HepG2 (cell line): ENCODE measurements at places on chromosomes 5 and 9. TPM values are rescaled to one million over a fixed set of nuclear protein-coding genes. Genes with fewer than 3 reads are reported as not detected.

Gene CDX1
- total RNA-seq = not detected in 2 replicates

Gene ACTL7A
- total RNA-seq = not detected in 2 replicates

DNA sequence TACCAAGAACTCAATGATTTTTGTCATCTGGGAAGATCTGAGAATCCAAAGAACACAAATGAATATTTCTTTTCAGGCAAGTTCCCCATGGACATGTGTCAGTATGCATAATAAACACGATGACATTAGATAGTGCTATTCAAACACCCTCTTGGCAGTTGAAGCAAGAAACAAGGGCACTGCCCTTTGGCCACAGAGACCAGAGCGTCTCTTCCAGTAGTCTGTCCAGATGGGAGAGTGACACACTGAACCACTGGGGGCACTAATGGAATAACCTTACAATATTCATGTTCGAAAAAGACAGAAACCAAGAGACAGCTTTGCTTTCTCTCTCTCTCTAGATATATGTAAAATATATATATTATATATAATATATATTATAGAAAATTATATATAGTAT is 301.9 kb downstream of the CTNND2 start:
- peaks cover 33% of the 10 kb centered on the region for H3K4me1 ChIP-seq
- no peaks in the 10 kb centered on the region for H3K27me3 ChIP-seq
- H3K4me3 ChIP-seq = no peak overlapping the region

Gene DOCK8
- total RNA-seq = 0.38 and 0.63 TPM in 2 replicates

- no peaks in the 10 kb centered on the region for H3K4me1 ChIP-seq
- DNase-seq = no peak
- no peak overlapping the region for H3K4me3 ChIP-seq
- no peaks in the 10 kb centered on the region for H3K27me3 ChIP-seq
- H3K27ac ChIP-seq = no peak overlapping the region
- H3K36me3 ChIP-seq = no peaks in the 10 kb centered on the region
Measured at GRCh38 chr5:129245489-129245888, 150.9 kb downstream of the ISOC1 start.

- peaks cover 51% of the 10 kb centered on the region; the same call in 2 of the 3 replicates for H3K36me3 ChIP-seq
- no peak overlapping the region for H3K27ac ChIP-seq
- peaks cover 37% of the 10 kb centered on the region for H3K4me1 ChIP-seq
- DNase-seq = no peak
- no peak overlapping the region for H3K4me3 ChIP-seq
- no peaks in the 10 kb centered on the region for H3K27me3 ChIP-seq
Measured at GRCh38 chr9:136237486-136238341, 7.9 kb downstream of the QSOX2 start.

DNA sequence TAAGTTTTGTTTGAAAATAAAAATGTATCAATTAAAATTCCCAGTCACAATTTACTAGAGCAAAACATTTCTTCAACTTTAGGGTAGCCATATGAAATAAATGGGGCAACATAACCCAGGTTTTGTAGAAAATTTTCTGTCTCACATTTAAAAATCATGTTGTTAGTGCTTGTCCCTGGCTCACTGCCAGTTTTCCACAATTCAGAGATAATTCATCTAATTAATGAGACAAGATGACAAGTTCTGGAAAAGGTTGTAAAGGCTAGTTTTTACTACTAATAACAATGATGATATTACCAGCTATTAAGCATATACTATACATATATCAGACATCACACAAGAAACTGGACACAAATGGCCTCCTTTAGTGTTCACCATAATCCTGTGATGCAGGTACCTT is 45.9 kb downstream of the MEGF9 start:
- H3K4me3 ChIP-seq = no peak overlapping the region
- no peak overlapping the region for H3K27ac ChIP-seq
- DNase-seq = no peak
- no peaks in the 10 kb centered on the region for H3K27me3 ChIP-seq
- H3K36me3 ChIP-seq = no peaks in the 10 kb centered on the region
- peaks cover 27% of the 10 kb centered on the region for H3K4me1 ChIP-seq

Gene SYNPO
- total RNA-seq = 0.09 and 0.22 TPM in 2 replicates

GRCh38 chr9:132108728-132109127 is 29.1 kb upstream of the MED27 start:
- H3K4me3 ChIP-seq = no peak overlapping the region
- no peaks in the 10 kb centered on the region for H3K36me3 ChIP-seq
- H3K4me1 ChIP-seq = no peaks in the 10 kb centered on the region
- H3K27me3 ChIP-seq = no peaks in the 10 kb centered on the region
- H3K27ac ChIP-seq = no peak overlapping the region

- no peaks in the 10 kb centered on the region for H3K36me3 ChIP-seq
- H3K4me1 ChIP-seq = no peaks in the 10 kb centered on the region
- no peak overlapping the region for H3K4me3 ChIP-seq
- H3K27ac ChIP-seq = no peak overlapping the region
- DNase-seq = no peak
- 0 out of 3 replicates have a peak, but pooled peaks cover 7% of the 10 kb centered on the region for H3K27me3 ChIP-seq
Measured at GRCh38 chr9:114925672-114926071, 4.7 kb downstream of the TNFSF8 start.

- no peaks in the 10 kb centered on the region; the same call in 1 of the 2 replicates for H3K4me1 ChIP-seq
- no peaks in the 10 kb centered on the region; the same call in 1 of the 2 replicates for H3K27me3 ChIP-seq
- no peak overlapping the region for H3K27ac ChIP-seq
- DNase-seq = no peak
- H3K36me3 ChIP-seq = no peaks in the 10 kb centered on the region
Measured at GRCh38 chr5:33975852-33976251, 8.6 kb downstream of the SLC45A2 start.

Gene CD72
- 0.18 TPM in 1 of 2 replicates, not detected in the other for total RNA-seq

DNA sequence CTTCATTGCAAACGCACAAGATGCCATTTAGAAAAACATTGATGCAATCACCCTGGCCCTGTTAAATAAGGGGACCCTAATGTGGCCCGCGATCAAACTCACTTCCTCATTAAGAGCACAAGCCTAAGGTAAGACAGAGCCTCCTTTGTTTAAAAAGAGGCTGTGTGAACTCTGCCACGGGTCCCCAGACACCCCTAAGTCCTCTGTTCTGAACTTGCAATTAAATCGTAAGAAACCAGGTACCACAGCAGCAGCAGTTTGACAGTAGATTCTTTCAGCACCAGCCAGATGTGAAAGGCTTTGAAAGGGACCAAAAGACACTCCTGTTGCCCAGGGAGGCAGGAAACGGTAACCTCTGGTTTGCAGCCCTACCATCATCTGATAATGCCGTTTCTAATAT is 346.3 kb downstream of the TMEM167A start:
- peak; percentile 19 for DNase-seq
- H3K4me1 ChIP-seq = peaks cover 29% of the 10 kb centered on the region
- no peaks in the 10 kb centered on the region for H3K27me3 ChIP-seq
- no peaks in the 10 kb centered on the region for H3K36me3 ChIP-seq

Gene FBP2
- total RNA-seq = not detected in 2 replicates

DNA sequence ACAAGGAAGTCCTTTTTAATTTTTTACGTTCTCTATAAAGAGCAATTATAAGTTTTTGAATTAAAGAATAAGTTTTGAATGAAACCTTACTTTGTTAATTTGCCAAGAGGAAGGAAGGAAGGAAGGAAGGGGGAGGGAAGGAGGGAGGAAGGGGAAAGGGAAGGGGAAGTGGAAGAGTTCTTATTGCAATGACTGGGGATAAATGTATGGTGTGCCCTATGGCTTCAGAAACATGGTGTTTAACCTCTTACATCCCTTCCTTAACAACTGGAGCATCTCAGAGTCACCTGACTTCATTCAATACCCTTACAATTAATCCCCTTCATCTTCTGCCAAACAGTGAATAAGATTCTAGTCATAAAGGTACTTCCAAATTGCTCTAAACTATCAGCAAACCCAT is 16.0 kb downstream of the CEMIP2 start:
- peaks cover 63% of the 10 kb centered on the region for H3K4me1 ChIP-seq
- H3K4me3 ChIP-seq = no peak overlapping the region
- H3K36me3 ChIP-seq = peaks cover 6% of the 10 kb centered on the region
- no peak overlapping the region for H3K27ac ChIP-seq
- no peak for DNase-seq

- no peaks in the 10 kb centered on the region for H3K36me3 ChIP-seq
- DNase-seq = no peak
- H3K27me3 ChIP-seq = no peaks in the 10 kb centered on the region
- no peaks in the 10 kb centered on the region for H3K4me1 ChIP-seq
- H3K4me3 ChIP-seq = no peak overlapping the region
Measured at GRCh38 chr5:135073761-135074345, 39.8 kb upstream of the PITX1 start.

DNA sequence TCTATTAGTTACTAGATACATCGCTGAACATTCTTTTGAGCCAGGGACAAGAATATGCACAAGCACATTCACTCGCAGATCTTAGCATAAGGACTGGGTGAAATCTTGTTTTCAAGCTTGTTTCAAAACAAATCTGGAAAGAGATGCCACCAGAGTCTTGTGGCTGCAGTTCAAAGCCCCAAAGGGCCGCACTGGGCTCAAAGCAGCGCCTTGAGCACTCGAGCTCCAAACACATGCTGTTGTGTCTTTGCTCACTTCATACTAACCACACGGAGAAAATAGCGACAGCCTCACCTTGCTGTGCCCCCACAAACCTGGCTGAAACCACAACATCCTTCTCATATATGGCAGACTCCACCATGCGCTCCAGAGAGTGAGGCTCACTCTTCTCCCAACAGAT is 34.2 kb upstream of the IL7R start:
- H3K4me3 ChIP-seq = no peak overlapping the region
- no peak for DNase-seq
- no peak overlapping the region for H3K27ac ChIP-seq
- H3K36me3 ChIP-seq = no peaks in the 10 kb centered on the region
- peaks cover 9% of the 10 kb centered on the region for H3K4me1 ChIP-seq
- peaks cover 5% of the 10 kb centered on the region; the same call in 1 of the 3 replicates for H3K27me3 ChIP-seq

GRCh38 chr9:38652044-38652443 is 31.6 kb upstream of the ANKRD18A start:
- H3K27me3 ChIP-seq = peaks cover 31% of the 10 kb centered on the region; the same call in 2 of the 3 replicates
- H3K4me3 ChIP-seq = no peak overlapping the region
- no peaks in the 10 kb centered on the region for H3K36me3 ChIP-seq
- no peaks in the 10 kb centered on the region for H3K4me1 ChIP-seq
- no peak for DNase-seq

Gene SNX2
- 78.8 and 125 TPM in 2 replicates for total RNA-seq

Gene GBGT1
- total RNA-seq = not detected in 2 replicates

Gene CRHBP
- total RNA-seq = not detected in 2 replicates

DNA sequence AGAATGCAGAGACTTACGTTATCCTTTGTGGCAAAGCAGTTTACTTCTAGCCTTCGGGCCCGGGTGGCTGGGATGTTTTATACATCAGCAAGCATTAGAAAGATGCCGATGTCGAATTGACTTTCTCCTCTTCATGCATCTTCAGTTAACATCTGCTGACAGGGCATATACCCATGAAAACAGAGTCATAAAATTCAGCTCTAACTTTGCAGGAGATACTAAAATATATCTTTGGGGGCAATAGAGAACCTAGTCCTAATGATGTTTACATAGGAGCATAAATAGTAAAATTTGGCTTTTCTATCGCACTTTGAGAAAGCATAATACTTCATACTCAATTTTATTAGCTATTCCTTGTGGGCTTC is 247.9 kb downstream of the PRELID2 start:
- no peak for DNase-seq
- H3K4me1 ChIP-seq = no peaks in the 10 kb centered on the region
- H3K27me3 ChIP-seq = no peaks in the 10 kb centered on the region
- no peak overlapping the region for H3K4me3 ChIP-seq

Gene NMUR2
- not detected in 2 replicates for total RNA-seq

Gene EQTN
- not detected in 2 replicates for total RNA-seq

GRCh38 chr9:130421154-130421801 is 23.5 kb upstream of the ASS1 start:
- H3K27ac ChIP-seq = no peak overlapping the region
- no peaks in the 10 kb centered on the region for H3K36me3 ChIP-seq
- no peak for DNase-seq
- H3K27me3 ChIP-seq = peaks cover 32% of the 10 kb centered on the region; the same call in 2 of the 3 replicates
- no peak overlapping the region for H3K4me3 ChIP-seq

DNA sequence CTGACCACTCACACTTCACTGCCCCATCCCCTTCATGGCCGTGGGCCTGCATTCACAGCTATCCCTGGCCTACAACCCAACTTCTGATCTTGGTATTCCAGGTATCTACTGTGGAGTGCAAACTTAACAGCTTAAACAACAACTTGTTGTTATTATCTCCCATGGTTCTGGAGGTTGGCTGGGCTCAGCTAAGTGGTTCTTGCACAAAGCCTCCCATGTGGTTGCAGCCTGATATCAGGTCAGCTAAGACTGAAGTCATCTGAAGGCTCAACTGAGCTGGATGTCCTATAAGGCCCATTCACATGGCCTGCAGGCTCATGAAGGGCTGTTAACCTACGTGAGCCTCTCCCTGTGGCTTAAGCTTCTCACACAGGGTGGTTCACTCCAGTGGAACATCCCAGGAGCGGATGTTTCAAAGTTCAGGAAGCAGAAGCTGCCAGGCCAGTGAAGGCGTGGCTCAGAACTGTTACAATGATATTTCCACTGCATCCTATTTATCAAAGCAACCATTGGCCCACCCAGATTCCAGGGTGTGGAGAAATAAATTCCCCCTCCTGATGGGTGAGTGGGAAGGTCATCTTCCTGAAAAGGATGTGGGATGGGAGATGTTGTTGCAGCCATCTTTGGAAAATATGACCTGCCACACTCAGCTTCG is 30.0 kb upstream of the TRIO start:
- H3K4me1 ChIP-seq = peaks cover 27% of the 10 kb centered on the region
- H3K27me3 ChIP-seq = peaks cover 3% of the 10 kb centered on the region; the same call in 1 of the 3 replicates
- DNase-seq = peak; percentile 31
- H3K36me3 ChIP-seq = no peaks in the 10 kb centered on the region
- H3K4me3 ChIP-seq = no peak overlapping the region

Gene TRIM7
- total RNA-seq = not detected in 2 replicates

DNA sequence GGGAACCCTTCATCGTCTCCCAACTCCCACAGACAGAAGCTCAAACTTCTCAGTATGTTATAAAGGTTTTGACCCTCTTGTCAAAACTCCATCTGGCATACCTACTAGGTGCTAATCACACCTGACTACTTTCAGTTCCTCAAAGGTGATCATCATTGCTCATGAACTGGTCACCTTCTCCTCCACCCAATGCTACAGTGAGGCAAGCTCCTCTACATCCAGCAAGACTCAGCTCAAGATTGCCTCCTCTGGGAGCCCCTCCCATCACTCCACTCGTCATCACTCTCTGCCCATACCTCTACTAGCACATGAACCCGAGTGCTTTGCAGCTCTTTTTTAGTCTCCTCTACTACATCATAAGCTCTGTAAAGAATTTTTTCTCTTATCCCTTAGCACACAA is 102.4 kb downstream of the LPAR1 start:
- H3K4me3 ChIP-seq = no peak overlapping the region
- no peaks in the 10 kb centered on the region for H3K4me1 ChIP-seq
- DNase-seq = no peak
- no peak overlapping the region for H3K27ac ChIP-seq
